ENCODE measurements at places on chromosomes 6 and 20.
A peak's percentile ranks its signal among the peaks of the same experiment; 100 is the strongest.

GRCh38 chr6:25233226-25233625 is 45.9 kb upstream of the CARMIL1 start:
- no peak for DNase-seq

DNA sequence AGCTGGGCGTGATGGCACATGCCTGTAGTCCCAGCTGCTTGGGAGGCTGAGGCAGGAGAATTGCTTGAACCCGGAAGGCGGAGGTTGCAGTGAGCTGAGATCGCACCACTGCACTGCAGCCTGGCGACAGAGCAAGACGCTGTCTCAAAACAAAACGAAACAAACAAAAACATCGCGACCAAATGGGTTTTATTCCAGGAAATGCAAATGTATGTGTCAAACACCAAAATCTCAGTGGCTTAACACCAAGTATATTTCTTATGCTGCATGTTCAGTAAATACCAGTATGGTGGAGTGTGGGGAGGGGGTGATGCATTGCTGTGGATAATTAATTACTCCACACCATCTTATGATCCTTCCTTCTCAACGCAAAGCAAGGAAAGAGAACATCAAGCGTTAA is 28.1 kb downstream of the ACTR5 start:
- DNase-seq, result no peak

DNA sequence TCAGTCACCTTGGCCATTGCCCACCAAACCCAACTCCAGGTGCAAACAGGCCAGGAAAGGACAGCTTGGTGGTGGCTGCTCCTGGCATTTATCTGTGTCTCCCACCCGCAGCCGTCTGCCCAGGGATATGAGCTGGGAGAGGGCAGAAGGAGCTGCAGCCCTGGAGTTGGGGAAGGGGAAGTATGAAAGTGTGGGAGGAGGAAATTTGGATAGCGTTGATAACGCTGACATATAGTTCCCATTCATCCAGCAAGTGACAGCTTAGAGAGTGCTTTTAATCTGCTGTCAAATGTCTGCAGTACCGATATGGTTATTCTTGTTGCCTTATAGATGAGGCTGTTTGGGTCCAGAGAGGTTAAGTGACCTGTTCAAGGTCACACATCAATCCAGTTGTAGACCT is 741 bp downstream of the KCNK16 start:
- DNase-seq, result no peak

GRCh38 chr6:92582211-92582610 is 837.1 kb downstream of the EPHA7 start:
- no peak for DNase-seq

GRCh38 chr20:38119446-38119845 is 45.6 kb downstream of the TGM2 start:
- DNase-seq, result no peak

DNA sequence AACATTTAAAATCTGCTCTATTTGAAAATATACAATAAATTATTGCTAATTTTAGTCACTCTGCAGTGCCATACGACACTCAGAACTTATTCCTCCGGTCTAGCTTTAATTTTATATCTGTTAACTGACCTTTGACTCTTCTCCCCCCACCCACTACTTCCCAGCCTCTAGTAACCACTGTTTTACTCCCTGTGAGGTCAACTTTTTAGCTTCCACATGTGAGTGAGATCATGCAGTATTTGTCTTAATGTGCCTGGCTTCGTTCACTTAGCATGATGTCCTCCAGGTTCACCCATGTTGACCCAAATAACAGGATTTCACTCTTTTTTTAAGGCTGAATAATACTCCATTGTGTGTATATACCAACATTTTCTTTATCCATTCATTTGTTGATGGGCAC is 80.8 kb downstream of the RPP40 start:
- no peak for DNase-seq

GRCh38 chr20:17856024-17856564 is 112.5 kb downstream of the SNX5 start:
- no peak for DNase-seq

DNA sequence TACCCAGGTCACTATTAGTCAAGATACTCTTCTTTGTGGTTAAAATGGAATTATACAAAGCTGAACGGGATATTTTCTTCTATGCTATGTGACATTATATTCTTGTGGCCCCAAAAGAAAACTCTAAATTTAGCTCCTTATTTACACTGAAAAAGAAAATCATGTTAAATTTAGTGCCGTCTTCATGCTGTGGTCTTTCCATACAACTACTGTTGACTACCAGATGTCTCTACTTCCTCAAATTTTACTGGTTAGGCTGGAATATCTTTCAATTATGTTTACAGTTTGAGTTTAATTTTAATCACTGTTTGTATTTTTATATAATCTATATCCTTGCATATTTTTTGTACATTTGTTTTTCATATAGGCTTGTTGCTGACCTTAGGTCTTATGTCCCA is 95.6 kb upstream of the FOXO3 start:
- no peak for DNase-seq

- DNase-seq, result no peak
Measured at GRCh38 chr6:134756374-134757025, 193.4 kb downstream of the ALDH8A1 start.

- DNase-seq, result no peak
Measured at GRCh38 chr20:64220420-64220819, 35.1 kb upstream of the PCMTD2 start.

GRCh38 chr20:32476684-32477593 is 108.2 kb downstream of the NOL4L start:
- DNase-seq, result no peak

GRCh38 chr6:130293800-130294199 is 71.0 kb upstream of the SAMD3 start:
- peak; percentile 74 for DNase-seq

DNA sequence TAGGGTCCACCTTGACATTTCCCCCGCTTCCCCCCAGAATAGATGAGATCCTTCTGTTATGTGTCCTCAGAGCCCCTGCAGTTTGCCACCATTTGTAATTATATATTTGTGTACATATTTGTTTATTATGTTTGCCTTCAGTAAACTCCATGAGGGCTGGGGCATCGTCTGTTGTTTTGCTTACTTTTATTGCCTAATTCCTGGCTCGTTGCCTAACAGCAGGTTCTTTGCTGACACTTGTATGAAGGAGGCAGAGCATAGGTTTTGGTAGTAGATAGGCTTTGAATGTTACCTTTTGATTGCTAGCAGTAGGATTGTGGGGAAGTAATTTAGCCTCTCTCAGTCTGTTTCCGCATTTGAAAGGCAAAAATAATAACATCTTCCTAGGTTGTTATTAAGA is 9.9 kb downstream of the MAP3K4 start:
- DNase-seq, result no peak

DNA sequence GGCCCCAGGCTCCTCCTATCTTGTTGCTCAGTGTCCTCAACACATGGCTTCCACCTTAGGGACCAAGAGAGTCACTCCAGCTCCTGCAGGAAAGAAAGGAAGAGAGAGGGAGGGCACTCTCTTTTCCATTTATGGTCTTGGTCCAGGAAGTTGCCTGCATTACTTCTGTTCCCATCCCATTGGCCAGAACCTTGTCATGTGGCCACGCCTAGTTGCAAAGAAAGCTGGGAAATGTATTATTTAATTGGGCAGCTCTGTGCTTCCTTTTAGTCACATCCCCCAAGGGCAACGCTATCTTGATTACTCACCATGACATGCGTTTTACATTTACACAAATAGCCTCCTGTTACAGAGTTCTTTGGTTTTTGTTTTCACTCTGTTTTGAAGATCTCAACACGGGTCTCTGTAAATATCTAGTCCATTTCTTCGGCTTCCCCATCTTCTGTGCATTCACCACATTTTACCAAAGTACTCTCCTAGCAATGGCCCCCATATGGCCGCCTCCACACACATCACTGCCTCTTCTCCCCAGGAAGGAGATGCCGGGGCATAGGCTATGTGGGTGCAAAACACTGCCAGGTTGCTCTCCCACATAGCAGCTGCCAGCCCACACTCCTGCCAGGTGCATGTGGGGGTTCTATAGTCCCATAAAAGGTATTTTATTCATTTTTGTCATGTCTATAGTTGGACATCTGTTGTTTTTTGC is 35.7 kb upstream of the ZMYND8 start:
- DNase-seq, result peak; percentile 89

DNA sequence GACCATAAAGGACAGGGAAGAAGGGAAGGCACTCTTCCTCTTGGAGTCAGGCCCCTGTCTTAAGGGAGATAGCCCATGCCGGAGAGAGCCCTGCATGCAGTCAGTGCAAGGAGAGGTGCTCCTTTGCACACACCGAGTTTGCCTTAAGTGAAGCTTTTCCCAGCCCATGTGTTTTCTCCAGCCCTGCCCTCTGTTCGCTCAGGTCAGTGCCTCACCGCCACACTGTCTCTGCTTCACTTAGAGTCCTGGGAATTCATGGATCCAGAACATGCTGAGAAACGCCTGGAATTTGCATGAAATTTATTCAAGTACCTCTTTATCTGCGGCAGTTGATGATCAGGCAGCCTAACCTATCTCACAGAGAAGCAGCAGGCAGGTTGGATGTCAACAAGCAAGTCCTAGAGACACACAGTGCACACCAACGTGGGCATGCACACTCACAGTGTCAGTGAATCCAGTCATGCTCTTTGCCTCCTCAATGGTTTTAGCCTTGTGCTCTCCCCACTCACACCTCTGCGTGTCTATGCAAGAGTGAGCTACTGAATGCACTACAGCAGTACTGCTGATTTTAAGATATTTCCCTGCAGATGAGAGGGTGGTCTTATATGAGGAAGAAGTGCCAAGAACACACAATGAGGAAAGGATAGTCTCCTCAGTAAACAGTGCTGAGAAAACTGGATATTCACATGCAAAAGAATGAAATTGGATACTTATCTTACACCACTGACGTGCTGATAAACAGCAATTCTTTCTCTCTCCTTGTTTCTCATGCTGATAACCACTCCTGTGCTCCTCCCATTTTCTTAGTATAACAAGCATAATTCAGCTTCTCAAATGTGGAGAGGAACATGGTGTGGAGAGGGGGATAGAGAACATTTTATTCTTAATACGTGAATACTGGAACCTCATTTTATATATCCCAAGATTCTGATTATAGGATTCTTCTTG is 295.1 kb upstream of the CDYL start:
- DNase-seq, result no peak

All from astrocyte of the spinal cord (primary cell).